Metanephros (tissue), 2 donors: ENCODE measurements at places on chromosomes 16 and 17. TPM values are rescaled to one million over a fixed set of nuclear protein-coding genes. Genes with fewer than 3 reads are reported as not detected.

The CRYM gene
- total RNA-seq = 6.1 TPM

The CES3 gene
- total RNA-seq = 3.1 TPM

The RASD1 gene
- total RNA-seq = 10.7 TPM

The NPIPB9 gene
- total RNA-seq = 2.9 TPM

The GRAPL gene
- total RNA-seq = 3.0 TPM

The PLCG2 gene
- 47.6 TPM for total RNA-seq

The ATP1B2 gene
- 13.1 TPM for total RNA-seq

The CDK5RAP3 gene
- 156 TPM for total RNA-seq

The FADS6 gene
- 0.64 TPM for total RNA-seq

The ZNF750 gene
- total RNA-seq = 1.5 TPM

The CCDC154 gene
- 2.2 TPM for total RNA-seq

The CHCT1 gene
- total RNA-seq = not detected

The LGALS9 gene
- total RNA-seq = 12.8 TPM

The WNT3 gene
- 0.82 TPM for total RNA-seq

The FSCN2 gene
- total RNA-seq = 4.1 TPM

The JPH3 gene
- total RNA-seq = 0.53 TPM

The LAT gene
- 5.4 TPM for total RNA-seq

The TMEM101 gene
- 46.5 TPM for total RNA-seq

The TMED6 gene
- 1.9 TPM for total RNA-seq

The METTL26 gene
- 91.8 TPM for total RNA-seq

The KRT40 gene
- total RNA-seq = 0.23 TPM

The PRSS27 gene
- 0.47 TPM for total RNA-seq
